ENCODE measurements at places on chromosomes 1 and 21.
A peak's percentile ranks its signal among the peaks of the same experiment; 100 is the strongest.

DNA sequence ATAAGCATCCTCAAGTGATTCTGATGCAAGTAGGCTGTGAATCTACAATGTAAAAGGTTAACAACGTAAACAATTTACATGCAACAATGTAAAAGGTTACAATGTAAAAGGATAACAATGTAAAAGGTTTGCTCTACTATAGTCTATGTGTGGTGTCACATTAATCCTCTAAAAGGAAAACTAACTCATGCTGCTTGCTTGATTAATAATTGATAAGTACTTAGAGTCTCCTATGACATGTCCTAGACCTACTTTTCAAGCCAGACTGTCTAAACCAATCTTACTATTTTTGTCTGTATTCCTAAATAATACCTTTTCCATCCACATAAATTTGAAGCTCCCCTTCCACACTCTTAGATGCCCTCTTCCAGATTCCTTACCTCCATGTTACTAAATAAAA lies 606.8 kb downstream of the LTN1 start:
- no peak for DNase-seq

- no peak for DNase-seq
Measured at GRCh38 chr1:53093451-53093754, 31.4 kb downstream of the PODN start.

DNA sequence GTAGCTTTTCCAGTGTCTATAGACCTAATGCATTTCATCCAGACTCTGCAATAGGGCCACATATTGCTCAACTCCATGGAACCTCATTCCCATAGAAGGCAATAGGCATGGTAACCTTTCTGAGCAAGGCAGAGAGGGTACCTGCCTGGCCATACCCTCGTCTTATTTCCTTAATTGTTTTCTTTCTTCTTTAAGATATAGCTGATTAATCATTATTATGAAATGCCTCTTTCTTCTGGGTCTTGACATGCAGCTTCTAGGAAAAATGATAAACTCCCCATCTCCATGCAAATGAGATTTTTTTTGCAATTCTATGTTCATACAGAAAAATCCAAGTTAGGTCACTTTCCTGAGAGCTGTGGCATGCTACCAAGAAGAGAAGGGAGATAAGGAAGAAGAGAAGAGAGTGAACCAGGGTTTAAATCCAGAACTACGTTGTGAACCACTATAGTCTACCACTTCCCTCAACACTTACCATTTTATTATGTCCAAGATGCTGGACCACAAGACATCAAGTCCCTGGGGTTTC lies 33.0 kb upstream of the IL20 start:
- no peak for DNase-seq

DNA sequence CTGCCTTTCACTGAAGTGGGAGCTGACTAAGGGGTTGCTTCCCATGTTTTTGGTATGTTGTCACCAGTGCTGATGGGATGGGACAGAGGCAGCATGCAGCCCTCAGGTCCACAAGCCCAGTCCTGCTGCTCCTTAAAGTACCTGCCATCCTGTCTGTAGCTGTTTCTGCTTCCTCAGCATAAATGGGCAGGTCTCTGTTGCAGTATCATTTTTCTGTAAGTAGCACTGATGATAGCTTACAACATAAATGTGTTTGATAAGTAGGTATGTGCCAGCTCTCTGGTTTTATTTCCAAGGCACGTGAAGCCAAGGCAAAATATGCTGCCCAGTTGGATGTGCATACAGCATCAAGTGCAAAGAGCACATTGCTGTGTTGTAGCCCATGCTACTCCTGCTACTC lies 173.0 kb downstream of the VPS13D start:
- no peak for DNase-seq

DNA sequence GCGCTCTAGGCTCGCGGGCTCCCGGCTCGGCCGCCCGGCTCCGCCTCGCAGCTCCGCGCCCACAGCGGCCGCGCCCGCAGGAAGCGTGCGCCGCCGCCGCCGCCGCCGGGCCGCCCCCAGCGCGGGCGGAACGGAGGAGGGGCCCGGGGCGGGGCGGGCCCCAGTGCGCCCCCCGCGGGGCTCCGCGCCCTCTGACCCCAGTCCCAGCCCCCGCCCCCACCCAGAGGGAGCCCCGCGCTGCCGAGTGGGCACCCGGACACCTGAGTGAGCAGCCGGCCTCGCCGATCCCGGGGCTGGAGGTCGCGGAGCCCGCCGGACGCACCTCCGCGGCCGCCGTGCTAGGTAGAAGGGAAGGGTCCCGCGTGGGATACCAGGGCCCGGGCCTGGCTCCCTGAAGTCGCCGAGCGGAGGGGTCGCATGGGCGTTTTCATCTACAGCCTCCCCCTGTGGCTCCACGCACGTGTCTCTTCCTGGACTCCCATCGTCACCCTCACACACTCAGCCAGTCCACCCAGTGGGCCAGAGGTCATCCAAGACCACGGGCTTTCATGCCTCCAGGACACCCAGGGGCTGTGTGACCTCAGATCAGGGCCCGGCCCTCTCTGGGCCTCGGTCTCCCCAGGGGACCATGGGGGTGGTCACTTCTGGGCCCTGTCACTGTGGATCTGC lies at the start of gene SDC3:
TSS of gene SDC3 (minus strand) at position 63 of the 669 bp plus-strand sequence. CDS start 172 bp downstream, outside the sequence.
- DNase-seq, result peak; percentile 89

GRCh38 chr1:161013131-161013487 lies 7.8 kb downstream of the F11R start:
- DNase-seq, result no peak

GRCh38 chr21:39952265-39952664 lies 85.0 kb downstream of the PCP4 start:
- DNase-seq, result no peak

GRCh38 chr21:35225573-35225972 lies 176.5 kb upstream of the RUNX1 start:
- no peak for DNase-seq

GRCh38 chr1:15212954-15213291 lies 34.1 kb upstream of the FHAD1 start:
- DNase-seq, result no peak

- DNase-seq, result no peak
Measured at GRCh38 chr1:53513846-53514245, 54.6 kb downstream of the DMRTB1 start.

DNA sequence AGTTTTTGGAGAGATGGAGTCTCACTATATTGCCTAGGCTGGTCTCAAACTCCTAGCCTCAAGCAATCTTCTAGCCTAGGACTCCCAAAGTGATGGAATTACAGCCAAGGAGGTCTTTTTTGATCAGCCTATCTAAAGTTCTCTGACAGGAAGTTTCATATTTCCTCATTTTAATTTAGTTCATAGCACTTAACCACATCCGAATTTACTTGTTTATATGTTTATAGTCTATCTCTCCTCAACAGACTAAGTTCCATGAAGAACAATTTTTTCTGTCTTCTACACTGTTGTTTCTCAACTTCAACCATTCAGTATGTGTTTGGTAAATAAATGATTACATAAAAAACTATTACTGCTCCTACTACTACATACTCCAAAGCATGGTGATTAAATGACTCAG lies 47.9 kb downstream of the GON4L start:
- no peak for DNase-seq

DNA sequence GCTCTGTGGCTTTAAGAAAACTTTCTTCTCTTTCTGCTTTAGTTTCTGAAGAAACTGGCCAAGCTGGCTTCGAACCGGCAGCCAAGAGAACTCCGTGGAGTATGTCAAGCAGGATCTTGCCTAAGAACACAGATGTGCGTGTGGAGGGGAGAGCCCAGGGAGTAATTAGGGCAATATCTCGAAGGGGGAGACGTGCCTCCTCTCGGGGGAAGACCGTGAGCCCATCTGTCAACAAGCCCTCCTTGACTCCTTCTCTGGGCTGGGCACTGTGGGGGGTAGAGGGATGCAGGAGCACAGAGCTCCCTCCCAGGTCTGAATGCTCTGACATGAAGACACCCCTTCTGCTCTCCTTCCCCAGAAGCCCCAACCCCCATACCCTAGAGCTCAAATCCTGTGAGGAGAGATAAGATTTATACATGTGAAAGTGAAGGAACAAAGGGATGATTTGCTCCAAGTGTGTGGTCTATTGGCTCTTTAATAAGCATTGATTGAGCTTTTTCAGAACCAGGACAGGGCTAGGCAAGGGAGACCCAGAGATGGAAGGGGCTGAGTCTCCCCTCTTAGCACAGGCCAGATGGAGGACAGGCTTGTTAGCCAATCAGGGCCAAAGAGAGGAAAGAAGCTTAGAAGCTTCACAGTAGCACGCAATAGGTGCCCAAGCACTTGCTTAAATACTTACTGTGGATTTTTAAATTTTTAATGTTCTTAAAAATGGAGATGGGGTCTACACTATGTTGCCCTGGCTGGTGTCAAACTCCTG lies 37.5 kb downstream of the EDN2 start:
- no peak for DNase-seq

- DNase-seq, result no peak
Measured at GRCh38 chr1:230458509-230458908, 32.4 kb upstream of the PGBD5 start.

GRCh38 chr1:220217383-220217988 lies 54.8 kb downstream of the RAB3GAP2 start:
- DNase-seq, result peak; percentile 4

GRCh38 chr1:197311081-197311480 lies 43.0 kb downstream of the CRB1 start:
- DNase-seq, result no peak

- DNase-seq, result no peak
Measured at GRCh38 chr1:87215592-87215991, 113.1 kb upstream of the LMO4 start.

DNA sequence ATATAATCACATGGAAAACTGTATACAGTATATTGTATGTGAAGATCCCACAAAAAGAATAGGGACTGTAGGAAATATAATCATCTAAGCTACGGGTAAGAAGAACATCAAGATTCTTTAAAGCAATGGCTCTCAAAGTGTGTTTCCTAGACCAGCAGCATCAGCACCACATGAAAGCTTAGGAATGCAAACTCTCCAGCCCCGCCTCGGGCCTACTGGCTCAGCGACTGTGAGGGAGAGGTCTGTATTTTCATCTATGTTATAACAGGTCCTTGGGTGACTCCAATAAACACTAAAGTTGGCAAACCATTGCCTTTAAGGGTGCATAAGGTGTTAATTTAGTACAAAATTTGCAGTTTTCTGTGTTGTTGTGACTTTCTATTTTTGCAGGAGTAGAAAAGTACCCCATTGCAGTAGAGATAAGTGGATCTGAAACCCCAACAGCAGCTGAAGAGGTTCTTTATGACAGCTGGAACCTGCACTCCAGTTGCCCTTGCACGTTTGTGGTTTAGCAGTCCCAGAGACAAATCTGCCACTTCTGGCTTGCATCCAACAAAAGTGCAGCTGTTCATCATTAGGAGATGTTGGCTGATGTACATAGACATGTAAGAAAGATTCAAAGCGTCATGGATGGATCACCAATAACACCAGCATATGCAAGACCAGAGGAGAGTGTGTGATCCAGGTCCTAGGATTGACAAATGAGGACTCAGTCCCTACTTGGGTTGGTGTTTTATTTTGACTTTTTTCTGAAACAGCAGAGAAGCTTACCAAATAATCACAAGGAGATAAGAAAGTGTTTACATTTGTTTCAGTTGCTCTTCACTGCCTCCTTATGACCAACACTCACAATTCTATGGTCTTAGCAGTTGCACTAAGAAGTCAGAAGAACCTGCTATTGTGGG lies 15.9 kb upstream of the IFNAR1 start:
- no peak for DNase-seq

GRCh38 chr1:2132222-2133038 lies 62.1 kb downstream of the FAAP20 start:
- DNase-seq, result peak; percentile 91

GRCh38 chr1:20100632-20101355 lies 18.5 kb downstream of the PLA2G2D start:
- DNase-seq, result peak; percentile 84

- no peak for DNase-seq
Measured at GRCh38 chr1:226279498-226279897, 29.5 kb downstream of the LIN9 start.

GRCh38 chr1:94349853-94350252 lies 68.3 kb upstream of the ABCD3 start:
- no peak for DNase-seq

GRCh38 chr1:234176000-234176399 lies 197.3 kb upstream of the COA6 start:
- DNase-seq, result no peak

GRCh38 chr1:79207786-79208185 lies 201.3 kb upstream of the ADGRL4 start:
- no peak for DNase-seq

DNA sequence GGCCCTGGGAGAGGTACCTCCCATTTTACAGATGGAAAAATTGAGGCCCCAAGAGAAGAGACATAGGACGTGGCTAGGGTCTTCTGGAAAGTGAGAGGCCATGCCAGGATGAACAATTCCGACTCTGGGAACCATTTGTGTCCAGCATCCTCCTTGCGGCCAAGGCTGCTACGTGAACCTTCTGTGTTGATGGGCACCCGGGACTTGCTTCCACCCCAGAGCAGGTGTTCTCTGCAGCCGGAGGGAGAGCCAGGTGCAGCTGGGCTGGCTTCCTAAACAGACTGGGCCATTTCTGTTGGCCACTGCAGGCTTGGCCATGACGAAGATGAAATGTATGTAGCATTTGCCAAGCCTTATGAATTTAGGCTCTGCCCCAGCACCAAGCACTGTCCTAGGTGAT lies 118.9 kb downstream of the PRDM2 start:
- DNase-seq, result no peak

DNA sequence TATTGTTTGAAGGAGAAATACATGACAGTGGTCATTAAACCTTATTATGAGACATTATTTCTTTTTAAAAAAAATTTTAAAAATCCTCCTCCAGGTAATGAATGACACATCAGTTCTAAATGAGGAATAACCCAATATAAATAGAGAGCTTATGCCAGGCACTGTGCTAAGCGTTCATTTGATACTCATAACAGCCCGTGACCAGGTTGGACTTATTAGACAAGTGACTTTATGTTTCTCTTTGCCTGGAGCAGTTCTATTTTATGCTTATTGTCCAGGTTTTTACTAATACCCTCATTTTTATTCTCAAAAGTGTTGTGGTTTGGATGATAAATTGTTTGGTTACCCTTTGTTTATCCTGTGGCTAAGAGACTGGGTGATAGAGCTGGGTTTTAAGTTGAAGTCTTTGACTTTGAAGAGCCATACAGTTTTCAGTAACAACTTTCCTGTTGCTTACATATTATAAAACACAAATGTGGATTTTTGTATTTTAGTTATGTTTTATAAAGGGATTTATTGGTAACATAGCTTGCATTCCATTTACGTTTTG lies 84.2 kb downstream of the RABGAP1L start:
- no peak for DNase-seq

- no peak for DNase-seq
Measured at GRCh38 chr1:163927493-163927892, 605.7 kb downstream of the NUF2 start.

- no peak for DNase-seq
Measured at GRCh38 chr21:45580576-45581321, 38.5 kb upstream of the SLC19A1 start.

GRCh38 chr1:39933956-39934941 lies 20.7 kb upstream of the MFSD2A start:
- DNase-seq, result peak; percentile 96

DNA sequence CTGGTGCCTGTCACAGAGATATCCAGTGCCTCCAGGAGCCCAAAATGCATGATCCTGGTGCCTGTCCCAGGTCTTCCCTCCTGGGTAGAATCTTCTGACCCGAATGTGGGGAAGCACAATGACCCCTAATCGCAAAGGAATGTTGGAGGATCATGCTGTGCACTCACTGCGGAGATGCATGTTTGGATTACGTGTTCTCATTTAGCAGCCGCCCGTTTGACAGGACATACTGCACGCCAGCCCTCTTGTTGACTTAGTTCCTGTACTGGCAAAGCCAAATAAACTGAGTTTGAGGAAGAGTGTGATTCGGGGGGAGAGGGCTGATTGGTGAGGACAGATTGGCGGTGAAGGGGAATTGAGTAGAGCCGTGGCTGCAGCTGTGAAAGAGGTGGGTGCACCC lies 85.9 kb upstream of the SIM2 start:
- DNase-seq, result no peak

Measured in GM03348 (cell line).